ENCODE measurements at places on chromosomes 13 and 19.

DNA sequence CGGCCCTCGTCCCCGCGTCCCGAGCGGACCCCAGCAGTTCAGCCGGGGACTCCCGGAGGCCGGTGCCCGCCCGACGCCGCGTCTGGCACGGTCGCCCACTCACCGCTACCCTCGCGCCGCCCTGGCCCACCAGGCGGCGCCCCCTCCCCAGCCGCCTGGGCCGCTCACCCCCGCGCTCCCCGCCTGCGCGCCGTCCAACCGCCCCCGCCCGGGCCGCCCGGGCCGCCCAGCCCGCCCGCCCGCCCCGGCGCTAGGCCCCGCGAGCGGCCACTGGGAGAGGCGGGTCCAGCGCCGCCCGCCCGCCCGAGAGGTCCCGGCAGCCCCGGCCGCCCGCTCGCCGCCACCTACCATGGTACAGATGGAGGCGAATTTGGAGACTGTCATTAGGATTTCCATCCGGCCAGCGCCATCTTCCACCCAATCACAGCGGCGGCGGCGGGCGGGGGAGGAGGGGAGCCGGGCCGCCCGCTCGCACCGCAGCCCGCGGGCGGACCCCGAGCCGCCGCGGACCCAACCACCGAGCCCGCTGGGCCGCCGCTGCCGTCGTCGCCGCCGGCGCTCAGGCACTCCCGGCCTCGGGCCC lies at the start of gene USP12:
Gene USP12, minus strand, starts transcription at position 568 of the 583 bp plus-strand sequence. Its CDS starts 172 bp downstream, at position 396.
- DNase-seq: no peak

DNA sequence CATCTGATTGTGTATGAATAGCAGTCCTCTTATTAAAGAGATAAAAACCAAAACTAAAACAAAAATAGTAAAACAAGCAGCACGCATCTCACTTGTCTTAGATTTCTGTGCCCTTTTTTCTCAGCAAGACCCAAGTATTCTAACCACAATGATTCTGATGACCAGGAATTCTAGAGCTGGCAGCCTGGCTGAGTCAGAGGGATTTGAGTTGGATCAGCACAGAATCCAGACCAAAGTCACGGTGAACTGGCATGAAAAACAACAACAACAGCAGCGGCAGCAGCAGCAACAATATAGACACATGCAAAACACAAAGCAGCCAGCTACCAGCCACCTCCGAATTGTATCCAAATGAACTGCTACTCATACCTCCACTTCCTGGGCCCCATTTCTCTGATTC lies 360.5 kb downstream of the KCNRG start:
- no peak for DNase-seq

DNA sequence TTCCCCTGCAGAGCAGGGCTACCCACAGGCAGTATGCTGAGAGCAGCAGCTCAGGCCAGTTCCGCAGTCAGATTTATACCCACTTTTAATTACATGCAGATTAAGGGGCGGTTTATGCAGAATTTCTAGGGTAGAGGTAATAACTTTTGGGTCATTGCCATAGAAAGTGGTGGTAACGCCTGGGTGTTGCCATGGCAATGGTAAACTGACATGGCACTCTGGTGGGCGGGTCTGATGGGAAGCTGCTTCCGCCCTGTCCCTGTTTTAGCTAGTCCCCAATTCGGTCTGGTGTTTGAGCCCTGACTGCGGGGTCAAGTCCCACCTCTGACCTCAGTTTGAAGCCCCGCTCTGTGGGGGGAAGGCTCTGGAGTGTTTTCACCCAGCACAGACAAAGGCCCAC lies 141.1 kb upstream of the VSTM2B start:
- no peak for DNase-seq

- peak; percentile 38 for DNase-seq
These were observed 15.4 kb downstream of the NLRP12 start for GRCh38 chr19:53808710-53809125.

Data from KBM-7 (cell line).